Chondrocyte (in vitro differentiated cells): ENCODE measurements at places on chromosomes 1 and 21.
A peak's percentile ranks its signal among the peaks of the same experiment; 100 is the strongest.

GRCh38 chr1:10338047-10338446, 60.8 kb upstream of the PGD start:
- peaks cover 19% of the 10 kb centered on the region for H3K36me3 ChIP-seq
- H3K4me3 ChIP-seq, result no peak overlapping the region
- no peaks in the 10 kb centered on the region for H3K27me3 ChIP-seq
- no peak for DNase-seq
- H3K27ac ChIP-seq, result no peak overlapping the region
- peaks cover 13% of the 10 kb centered on the region for H3K4me1 ChIP-seq

DNA sequence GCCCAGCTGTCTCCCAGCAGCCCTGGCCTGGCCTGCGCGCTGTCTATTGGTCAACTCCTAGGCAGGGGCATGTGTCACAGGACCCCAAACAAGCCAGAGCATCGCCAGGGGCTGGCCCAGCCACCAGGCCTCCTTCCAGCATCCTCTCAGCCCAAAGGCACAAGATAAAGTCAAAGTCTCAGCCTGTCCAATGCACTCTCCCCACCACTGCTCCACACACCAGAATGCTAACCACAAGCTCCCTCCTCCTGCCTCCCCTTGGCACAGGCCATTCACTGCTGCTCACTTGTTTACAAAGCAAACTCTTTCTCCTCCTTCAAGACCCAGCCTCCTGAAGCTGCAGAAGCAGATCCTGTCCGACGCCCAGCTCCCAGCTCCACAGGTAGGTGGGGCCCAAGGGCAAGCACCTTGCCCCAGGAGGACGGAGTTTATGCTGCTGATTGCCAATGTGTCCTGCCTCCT, 133.4 kb downstream of the DMRTB1 start:
- peaks cover 28% of the 10 kb centered on the region for H3K4me1 ChIP-seq
- peak overlapping the region; percentile 19 for H3K27ac ChIP-seq
- no peaks in the 10 kb centered on the region for H3K27me3 ChIP-seq
- DNase-seq, result peak; percentile 65
- no peak overlapping the region for H3K4me3 ChIP-seq
- H3K36me3 ChIP-seq, result peaks cover 16% of the 10 kb centered on the region

- H3K36me3 ChIP-seq, result no peaks in the 10 kb centered on the region
- no peaks in the 10 kb centered on the region for H3K27me3 ChIP-seq
- DNase-seq, result no peak
- peaks cover 4% of the 10 kb centered on the region for H3K4me1 ChIP-seq
- no peak overlapping the region for H3K4me3 ChIP-seq
- no peak overlapping the region for H3K27ac ChIP-seq
These were observed 19.5 kb downstream of the PLCH2 start for GRCh38 chr1:2495546-2495945.

DNA sequence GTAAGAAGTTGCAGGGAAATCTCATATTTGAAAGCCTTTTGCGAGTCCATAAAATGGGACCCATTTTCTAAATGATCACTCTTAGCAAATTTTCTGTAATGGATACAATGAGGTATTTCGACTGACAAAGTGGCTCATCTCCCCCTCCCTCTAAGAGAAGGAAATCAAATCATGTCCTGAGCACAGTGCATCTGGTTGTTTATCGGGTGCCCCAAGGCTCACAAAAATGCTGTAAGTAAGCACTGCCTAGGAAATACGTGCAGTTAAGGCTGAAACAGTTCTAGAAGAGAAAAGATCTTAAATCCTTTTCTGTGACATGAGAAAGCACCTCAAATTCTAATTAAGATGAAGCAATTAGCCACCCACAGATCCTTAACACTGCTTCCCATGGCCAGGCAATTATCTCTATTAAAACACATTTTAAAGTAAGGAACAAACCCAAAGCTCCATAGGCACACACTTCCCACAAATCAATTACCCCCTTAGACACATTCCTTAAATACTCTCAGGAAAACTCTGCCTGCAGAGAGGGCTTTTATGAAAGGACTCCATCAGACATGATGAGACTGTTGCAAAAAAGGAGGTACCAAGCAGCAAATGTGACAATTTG, 216.3 kb downstream of the KCNH1 start:
- H3K4me3 ChIP-seq, result no peak overlapping the region
- H3K27ac ChIP-seq, result no peak overlapping the region
- peaks cover 28% of the 10 kb centered on the region for H3K4me1 ChIP-seq
- no peak for DNase-seq
- no peaks in the 10 kb centered on the region for H3K27me3 ChIP-seq

DNA sequence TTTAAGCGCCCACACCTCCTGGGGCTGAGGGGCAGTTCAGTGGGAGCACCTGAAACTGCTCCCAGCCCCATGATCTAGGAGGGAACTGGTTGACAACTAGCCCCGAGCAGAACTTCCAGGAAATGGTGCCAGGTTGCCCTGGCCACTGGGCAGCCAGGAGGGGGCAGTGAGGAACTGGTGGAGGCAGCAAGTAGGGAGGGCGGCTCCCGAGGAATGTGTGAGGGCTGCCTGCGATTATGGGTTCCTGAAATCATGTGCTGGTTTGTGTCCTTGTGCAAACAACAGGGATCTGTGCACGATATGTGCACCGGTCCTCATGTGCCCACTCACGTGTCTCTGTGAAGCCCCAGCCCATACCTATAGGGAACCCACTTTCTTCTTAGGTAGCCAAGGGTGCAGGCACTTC, 9.9 kb downstream of the GPR3 start:
- DNase-seq, result no peak
- H3K27me3 ChIP-seq, result no peaks in the 10 kb centered on the region
- H3K27ac ChIP-seq, result peak overlapping the region; percentile 90
- peaks cover 46% of the 10 kb centered on the region for H3K4me1 ChIP-seq
- no peak overlapping the region for H3K4me3 ChIP-seq

GRCh38 chr1:177984136-177984525, 14.3 kb upstream of the SEC16B start:
- no peaks in the 10 kb centered on the region for H3K27me3 ChIP-seq
- peaks cover 26% of the 10 kb centered on the region for H3K4me1 ChIP-seq
- no peak for DNase-seq
- peaks cover 2% of the 10 kb centered on the region for H3K36me3 ChIP-seq
- H3K27ac ChIP-seq, result peak overlapping the region; percentile 95
